Fibroblast of skin of back (primary cell): ENCODE measurements at places on chromosomes 5 and 9.
A peak's percentile ranks its signal among the peaks of the same experiment; 100 is the strongest.

GRCh38 chr5:95533106-95533505 is 21.7 kb downstream of the SKIC3 start:
- DNase-seq = peak; percentile 40

DNA sequence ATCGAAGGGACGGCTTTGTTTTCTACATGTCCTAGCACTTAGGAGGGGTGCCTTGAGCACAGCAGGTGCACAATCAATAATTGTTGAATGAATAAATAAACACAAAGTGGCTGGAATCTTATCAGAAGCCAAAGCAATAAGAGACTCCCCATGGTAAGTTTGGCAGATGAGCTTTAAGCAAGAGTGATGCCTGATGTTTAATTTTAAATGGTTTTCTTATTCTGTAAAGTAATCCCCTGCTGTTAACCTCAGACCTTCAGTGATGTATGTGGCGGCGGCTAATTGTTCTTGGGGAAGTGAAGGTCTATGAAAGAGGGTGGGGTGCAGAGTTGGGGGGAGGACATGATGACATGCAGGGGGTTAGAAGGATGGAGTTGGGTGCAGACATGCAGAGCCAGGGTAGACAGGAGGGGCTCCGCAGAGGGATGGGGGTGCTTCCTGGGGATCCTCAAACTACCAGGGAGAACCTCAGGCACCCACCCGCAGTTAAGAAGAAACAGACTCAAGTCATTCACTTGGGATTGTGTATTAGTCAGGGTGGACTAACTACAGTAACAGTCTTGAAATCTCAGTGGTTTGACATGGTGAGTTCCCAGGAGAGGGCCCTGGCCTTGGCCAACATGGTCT is 65.7 kb upstream of the SHB start:
- no peak for DNase-seq

DNA sequence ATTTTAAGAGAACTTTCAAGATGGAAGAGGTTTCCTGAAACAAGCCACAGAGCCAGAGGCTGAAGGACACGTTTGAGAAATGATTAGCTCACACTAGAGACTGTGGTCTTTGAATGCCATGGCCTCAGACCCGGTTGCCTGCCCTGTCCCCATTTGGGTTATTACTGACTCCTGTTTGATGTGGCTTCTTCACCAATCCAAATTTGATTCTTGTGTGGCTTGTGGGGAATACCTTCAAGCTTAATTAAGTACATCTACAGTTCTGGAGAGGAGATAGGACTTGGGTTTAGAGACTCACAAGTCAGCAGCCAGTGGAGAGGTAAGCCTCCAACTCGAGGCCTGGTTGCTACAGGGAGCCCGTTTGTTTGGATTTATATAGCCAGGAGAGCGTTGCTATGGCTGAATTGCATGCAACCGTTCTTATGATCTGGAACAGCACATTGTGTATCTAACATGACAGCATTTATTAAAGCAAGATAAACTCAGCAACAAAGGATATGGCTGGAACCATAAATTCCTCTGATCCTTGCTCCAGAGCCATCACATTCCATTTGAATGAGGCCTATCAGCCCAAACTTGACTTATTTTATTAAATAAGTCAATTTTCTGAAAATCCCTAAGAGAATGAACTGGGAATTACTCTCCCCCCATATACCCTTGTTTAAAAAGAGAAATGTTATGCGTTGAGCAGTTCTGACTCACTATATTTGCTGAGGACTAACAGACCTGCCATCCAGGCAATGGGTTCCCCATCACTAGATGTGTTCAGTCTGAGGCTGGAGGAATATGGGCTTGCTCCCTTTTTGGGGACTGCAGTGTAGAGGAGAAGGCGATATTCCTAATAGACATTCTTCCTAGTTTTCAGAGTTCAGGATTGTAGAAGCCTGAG is 88.4 kb upstream of the TNFSF8 start:
- peak; percentile 95 for DNase-seq

- DNase-seq = no peak
Measured at GRCh38 chr9:88266416-88266815, 121.8 kb upstream of the SPIN1 start.

GRCh38 chr5:119273391-119273839 is 82.4 kb upstream of the TNFAIP8 start:
- no peak for DNase-seq

GRCh38 chr5:57335092-57335660 is 147.4 kb downstream of the ACTBL2 start:
- peak; percentile 93 for DNase-seq

DNA sequence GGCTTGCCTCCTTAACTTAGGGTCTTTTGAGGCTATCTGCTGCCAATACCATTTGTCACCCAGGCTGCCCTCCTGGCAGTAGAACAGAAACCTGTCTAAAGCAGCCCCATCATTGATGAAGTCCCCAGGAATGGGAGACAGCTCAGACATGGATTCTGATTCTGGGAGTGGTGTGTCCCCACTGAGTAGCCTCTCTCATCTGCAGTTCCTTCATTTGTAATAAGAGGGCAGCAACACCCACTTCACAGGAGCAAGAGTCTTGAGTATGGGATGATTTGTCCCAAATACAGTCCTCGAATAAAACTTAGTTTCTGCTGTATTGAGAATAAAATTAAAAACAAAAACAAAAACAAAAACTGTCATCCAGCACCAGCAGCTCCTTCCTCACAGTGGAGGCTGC is 167.6 kb downstream of the ASTN2 start:
- DNase-seq = peak; percentile 26

- DNase-seq = no peak
Measured at GRCh38 chr5:124760608-124761007, 14.2 kb upstream of the ZNF608 start.

DNA sequence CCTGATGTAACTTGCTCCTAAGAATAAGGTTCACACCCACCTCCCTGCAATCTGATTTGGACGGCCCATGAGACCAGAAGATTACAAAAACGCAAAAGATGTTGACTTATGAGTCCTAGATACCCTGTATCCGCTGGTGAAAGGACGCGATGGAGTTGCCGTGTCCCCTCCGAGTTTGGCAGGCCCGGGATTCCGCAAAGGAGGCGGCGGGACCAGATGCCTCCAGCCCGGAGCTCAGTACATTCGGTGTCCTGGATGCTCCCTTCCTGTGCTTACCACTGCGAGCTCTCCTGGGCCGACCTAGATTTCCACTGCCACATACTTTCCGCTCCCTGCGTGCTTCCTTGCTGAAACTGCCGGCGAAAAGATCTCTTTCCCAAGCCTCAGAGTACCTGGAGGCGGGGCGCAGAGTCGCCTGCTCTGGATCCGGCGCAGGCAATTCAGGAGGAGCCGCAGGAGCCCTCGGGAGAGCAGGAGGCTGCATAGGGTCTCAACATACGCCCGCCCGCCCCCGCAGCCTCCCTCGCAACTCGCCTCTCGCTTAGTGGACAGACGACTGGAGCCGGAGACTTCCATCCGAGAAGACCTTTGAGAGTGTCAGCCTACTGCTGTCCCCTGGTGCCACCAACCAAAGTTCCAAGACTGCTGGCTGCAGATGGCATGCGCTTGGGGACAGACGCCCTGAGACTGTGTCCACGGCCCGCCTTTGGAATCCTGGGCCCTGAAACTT is 39.8 kb downstream of the ANXA2R start:
- DNase-seq = peak; percentile 54

GRCh38 chr5:3080366-3080765 is 328.9 kb upstream of the IRX2 start:
- DNase-seq = no peak

- no peak for DNase-seq
Measured at GRCh38 chr5:160020266-160020770, 11.4 kb downstream of the TTC1 start.

GRCh38 chr9:96122751-96123150 is 179.2 kb downstream of the HSD17B3 start:
- DNase-seq = peak; percentile 85

GRCh38 chr5:179901915-179902762 is 5.6 kb downstream of the TBC1D9B start:
- no peak for DNase-seq

- no peak for DNase-seq
Measured at GRCh38 chr9:136711751-136712689, at the start of gene DIPK1B. Gene DIPK1B (plus strand): TSS chr9:136712572. CDS start chr9:136712666, 94 bp downstream.

DNA sequence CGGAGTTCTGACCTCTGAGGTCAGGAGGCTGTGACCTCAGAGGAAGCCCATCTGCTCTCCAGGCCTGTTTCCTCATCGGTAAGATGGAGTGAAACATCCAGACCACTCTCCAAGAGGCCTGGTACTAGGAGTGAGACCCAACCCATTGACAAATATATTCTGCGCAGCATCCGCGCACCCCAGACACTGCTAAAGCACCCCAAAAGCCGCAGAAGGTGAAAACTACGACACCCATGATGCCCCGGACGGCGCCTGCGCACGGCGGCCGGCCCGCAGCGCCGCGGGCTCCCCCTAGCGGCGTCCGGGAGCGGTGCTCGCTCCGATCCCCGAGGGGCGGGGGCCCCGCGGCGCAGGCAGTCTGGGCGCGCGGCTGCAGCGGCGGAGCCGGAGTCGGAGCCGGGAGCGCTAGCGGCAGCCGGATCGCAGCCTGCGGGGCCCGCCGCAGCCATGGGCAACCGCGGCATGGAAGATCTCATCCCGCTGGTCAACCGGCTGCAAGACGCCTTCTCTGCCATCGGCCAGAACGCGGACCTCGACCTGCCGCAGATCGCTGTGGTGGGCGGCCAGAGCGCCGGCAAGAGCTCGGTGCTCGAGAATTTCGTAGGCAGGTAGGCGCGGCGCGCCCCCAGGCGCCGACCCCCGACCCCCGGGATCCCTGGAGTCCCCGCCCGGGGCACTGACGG is at the start of gene DNM1:
Gene DNM1 (plus strand): TSS at position 356 of the 683 bp plus-strand sequence. CDS start 92 bp downstream, at position 448.
- DNase-seq = peak; percentile 64
